ENCODE measurements at places on chromosomes 4 and X.
A peak's percentile ranks its signal among the peaks of the same experiment; 100 is the strongest.

DNA sequence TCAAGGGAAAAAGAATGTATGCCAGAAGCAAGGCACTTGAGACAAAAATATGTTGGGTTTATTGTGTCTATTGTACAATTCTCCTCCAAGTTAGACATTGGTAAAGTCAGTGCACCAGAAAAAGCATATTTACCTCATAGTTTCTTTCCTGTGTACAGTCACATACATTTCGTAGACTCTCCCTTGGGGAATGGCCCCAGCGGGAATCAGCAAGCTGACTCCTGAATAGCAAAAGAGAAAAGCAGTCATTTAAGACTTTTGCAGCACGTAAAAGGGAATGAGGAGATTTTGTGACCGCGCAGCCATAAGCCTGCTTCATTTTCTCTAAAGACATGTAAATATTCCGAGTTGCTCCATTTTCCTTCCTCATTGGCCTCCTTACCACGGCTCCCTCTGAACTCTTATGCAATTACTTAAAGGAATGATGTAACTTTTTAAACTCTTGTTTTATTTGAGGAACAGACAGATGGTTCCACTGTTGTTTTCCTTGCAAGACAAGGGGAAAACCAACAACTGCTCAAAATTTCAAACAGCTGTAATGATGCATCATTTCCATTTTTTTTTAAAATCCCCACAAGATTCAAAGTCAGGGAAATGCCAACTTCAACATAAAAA is 332.7 kb downstream of the UNC5C start:
- DNase-seq = peak; percentile 20

GRCh38 chr4:91826186-91826585 is 477.6 kb upstream of the GRID2 start:
- peak; percentile 73 for DNase-seq

- DNase-seq = peak; percentile 79
Measured at GRCh38 chr4:170004651-170005295, 21.4 kb downstream of the MFAP3L start.

GRCh38 chr4:48047896-48048295 is 31.3 kb downstream of the NIPAL1 start:
- no peak for DNase-seq

- peak; percentile 68 for DNase-seq
Measured at GRCh38 chr4:107862658-107863057, 37.9 kb downstream of the SGMS2 start.

DNA sequence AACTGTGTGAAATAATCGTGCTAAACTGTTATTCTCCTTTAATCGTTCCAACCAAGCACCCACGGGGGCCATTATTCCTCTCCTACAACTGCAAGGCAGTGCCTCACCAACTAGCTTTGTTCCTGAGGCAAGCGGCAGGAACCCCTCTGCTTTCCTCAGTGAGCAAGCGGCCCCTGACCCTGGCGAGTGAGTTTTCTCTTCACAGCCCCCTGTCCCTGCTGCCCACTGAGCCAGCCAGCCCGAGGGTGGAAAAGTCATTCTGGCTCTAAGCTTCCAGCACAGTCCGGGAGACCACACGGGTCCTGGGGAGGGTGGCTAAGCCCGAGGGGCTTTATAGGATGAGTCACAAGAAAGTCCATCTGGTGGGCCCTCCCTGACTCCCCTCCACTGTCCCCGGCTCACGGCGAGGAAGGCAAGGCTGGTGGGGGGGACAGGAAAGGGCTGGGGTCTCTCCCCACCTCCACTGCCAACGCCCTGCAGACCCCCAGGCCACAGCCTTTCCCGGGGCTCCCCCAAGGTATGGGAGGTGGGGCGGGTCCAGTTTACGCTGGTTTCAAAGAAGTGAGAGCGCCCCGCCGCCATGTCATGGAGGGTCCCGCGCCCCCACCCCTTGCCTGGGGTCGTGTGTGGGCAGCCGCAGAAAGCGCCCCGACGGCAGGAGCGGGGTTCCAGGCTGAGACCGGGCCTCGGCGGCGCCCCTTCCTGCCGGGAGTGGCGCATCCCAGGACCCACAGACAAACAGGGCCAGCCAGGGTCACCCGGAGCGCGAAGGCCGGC is 45.0 kb downstream of the CPLX1 start:
- no peak for DNase-seq

GRCh38 chr4:11480683-11481082 is 52.0 kb upstream of the HS3ST1 start:
- DNase-seq = peak; percentile 16

GRCh38 chr4:73450398-73451004 is 14.5 kb downstream of the AFP start:
- peak; percentile 97 for DNase-seq

- peak; percentile 84 for DNase-seq
Measured at GRCh38 chr4:26372525-26373172, 51.8 kb downstream of the RBPJ start.

DNA sequence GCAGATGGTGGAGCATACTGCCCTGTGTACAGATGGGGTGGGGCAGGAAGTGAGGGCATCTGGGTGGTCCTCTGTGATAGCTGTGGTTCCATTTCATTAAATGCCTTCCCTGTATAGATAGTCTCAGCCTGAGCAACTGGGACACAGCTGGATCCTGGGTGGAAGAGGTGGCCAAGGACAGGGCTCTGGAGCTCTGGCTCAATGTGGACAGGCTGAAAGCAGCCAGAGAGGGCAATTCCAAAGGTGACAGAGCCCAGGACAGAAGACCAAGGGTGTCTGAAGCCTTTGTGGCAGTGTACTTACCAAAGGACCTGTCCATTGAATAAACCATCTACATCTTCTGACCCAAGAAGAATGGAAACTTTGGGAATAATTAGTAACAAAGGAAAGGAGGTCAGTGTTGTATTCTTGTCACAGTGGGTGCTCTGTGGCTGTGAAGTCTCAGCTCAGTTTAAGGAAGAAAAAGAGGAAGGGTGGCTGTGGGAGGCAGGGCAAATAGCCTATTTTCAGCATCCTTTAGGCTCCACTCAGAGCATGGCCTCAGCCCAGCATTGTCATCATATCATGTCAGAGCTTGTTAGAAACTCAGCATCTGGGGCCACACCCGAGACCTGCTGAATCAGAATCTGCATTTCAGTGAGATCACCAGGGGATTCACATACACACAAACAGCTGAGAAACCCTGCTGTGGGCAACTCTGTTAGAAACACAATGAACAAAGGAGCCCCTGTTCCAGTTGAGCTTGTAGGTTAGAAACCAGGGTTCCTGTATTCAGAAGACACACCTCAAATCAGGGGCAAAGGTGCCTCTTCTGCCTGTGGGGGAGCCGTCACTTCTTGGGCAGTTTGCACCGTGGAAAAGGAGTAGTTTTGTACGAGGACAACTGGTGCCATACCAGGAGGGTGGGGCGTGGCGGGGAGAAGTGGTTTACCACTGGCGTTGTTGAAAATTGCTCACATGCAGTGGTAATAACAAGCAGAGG is 168.6 kb downstream of the PTTG2 start:
- DNase-seq = peak; percentile 79
